NCI-H187 (cell line): ENCODE measurements at places on chromosomes 12 and 14.

DNA sequence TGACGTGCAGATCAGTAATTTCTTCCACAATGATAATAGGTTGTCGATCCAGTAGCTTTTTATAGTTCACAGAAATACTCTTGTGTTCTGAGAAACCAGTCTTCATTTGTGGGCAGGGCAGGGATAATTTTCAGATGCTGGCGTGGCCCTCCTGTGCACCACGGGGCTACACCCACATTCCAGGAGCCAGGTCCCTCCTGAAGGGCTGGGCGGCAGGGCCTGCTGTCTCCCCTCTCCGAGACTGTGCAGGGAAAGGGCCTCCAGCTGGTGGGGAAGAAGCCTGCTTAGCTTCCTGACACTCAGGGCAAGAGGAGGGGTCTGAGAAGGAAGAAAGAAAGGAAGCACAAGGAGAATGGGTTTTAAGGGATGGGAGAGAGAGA is 94.9 kb downstream of the ADGRD1 start:
- no peak for DNase-seq

GRCh38 chr12:89833337-89834252 is 125.0 kb upstream of the ATP2B1 start:
- no peak for DNase-seq

DNA sequence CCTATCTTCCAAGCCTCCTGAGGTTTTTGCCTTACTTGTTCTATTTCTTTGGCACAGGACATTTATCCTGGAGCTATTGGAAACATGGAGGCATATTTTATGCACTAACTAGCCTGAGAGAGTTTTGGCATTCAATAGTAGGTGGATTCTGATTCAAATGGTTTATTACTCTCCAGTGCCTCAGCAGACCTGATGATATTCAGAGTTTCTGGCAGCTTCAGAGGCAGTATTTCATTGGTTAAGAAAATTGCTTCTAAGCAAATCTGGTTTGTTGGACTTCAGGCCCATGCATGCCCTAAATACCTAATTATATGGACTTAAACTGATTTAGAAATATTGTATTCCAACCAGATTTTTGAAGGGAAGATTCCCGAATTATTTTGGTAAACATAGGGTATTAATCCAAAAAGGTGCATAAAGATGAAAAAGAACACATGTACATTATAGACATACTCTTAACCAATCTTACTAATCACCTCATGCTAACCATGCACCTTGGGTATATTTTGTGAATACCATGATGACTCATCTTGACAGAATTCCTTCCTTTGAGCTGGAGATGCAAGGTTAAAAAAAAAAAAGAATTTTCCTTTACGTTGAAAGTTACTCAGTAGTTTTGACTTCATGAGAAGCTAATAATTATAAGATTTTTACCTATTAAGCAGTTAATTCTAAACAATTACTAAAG is 44.3 kb upstream of the KTN1 start:
- no peak for DNase-seq

DNA sequence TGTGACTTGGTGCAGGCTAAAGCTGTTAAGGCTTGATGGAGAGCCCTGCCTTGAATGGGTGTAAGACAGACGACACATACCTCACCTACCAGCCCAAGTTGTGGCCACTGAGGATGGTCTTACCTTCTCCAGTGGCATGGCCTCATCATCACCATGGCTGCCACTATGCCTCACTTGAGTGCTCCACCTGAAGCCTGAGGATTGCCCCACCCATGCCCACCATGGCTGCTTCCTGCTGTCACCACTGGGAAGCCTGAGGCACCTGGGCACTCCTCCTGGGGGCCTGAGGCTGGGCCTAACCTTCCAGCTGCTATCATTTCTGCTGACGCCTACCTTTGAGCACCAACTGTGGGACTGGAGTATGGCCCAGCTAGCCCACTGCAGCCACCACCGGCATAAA is 1605.7 kb upstream of the FLRT2 start:
- DNase-seq: no peak

- DNase-seq: no peak
Measured at GRCh38 chr14:55124774-55125386, 4.2 kb upstream of the LGALS3 start.

DNA sequence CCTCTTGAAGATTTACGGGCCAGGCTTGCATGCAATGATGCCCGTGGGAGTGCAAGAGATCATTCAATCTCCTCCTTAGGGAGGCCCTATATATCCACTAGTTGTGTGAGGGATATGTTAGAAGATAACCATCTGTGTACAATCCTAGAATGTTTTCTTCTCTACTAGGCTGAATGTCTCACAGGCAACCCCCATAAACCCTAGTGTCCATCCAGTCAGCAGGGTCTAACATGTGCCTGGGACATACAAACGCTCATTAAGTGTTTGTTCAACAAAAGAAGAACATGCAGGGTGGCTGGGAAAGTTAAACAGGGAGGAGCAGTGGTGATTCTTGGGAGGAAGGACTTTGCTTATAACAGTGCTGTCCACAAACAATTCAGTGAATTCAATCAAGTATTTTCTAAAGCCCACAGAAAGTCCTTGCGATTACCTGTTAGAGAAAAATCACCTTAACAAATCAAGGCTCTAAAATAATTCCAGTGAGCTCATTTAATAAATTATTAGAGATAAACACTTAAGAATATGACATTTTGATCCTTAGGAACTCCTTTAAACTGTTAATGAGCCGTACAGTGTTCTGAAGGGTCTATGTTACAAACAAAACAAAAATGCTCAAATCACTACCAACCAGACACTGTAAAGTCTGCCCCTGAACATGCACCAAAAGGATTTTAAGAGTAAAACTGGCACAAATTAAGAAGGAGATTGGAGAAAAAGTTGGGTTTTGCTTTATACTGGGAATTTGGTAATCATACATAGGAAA is 96.6 kb upstream of the FERMT2 start:
- DNase-seq: no peak

DNA sequence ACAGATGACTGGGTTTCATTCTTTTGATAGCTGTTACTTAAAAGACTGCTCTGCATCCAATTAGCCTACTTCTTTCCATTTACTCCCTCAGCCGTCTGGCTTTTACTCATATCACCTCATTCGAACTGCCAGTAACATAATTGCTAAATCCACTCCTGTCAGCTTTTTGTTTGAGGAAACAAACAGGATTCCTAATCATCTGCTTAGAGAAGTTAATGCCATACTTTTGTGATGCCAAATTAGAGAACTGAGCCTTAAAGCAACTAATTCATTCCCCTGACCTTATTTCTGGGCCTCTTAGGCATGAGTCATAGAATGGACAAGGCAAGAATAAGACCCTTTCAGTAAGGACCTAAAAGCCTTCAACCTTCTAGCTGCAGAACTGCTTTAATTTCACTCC is 2.9 kb downstream of the OXA1L start:
- no peak for DNase-seq

DNA sequence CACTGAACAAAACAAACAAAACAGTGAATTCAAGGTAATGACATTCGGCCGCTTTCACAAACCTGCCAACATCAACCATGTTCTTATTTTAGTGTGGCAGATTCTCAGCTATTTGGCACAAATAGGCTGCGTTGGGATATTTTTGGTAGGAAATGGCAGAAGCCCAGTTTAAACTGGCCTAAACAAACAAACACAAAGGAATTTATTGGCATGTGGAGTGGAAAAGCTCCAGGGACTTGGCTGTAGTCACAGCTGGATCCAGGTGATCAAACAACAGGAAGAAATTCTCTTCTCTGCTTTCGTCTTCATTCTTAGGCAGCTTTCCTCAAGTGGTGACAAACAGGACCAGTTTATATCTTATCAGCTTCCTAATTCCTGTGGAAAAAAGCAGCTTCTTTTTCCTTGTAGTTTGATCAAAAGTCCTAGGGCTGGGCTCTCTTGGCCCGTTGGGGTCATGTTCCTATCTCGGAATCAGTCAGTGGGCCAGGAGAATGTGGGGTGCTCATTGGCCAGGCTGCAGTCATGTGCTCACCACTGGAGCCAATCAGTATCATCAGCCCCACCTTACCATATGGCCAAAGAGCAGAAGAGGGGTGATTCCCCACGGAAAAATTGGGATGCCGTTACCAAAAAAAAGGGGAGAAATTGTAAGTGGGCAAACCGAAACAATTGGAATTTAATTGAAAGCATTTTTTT is 22.6 kb downstream of the C12orf75 start:
- DNase-seq: no peak

DNA sequence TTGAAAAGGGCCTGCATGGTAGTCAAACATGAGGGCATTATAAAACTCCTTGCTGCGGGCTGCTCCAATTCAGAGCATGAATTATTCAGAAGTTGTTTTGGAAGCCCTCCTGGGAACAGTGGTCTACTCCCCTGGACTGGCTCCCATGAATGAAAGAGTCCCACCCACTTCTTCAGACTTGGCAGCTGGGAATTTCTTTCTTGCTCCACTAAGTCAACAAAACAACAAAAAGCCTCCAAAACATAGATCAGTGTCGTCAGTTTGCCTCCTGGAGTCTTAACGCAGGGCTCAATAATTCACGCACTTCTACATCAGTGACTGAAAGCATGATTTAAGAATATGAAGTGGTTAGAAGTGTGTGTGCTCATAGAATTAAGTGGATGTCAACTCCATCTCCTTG is 37.9 kb downstream of the AKAP6 start:
- DNase-seq: peak; percentile 20

- no peak for DNase-seq
Measured at GRCh38 chr12:62998454-62998853, 63.5 kb upstream of the PPM1H start.

- no peak for DNase-seq
Measured at GRCh38 chr12:44551631-44552030, 324.5 kb downstream of the NELL2 start.

DNA sequence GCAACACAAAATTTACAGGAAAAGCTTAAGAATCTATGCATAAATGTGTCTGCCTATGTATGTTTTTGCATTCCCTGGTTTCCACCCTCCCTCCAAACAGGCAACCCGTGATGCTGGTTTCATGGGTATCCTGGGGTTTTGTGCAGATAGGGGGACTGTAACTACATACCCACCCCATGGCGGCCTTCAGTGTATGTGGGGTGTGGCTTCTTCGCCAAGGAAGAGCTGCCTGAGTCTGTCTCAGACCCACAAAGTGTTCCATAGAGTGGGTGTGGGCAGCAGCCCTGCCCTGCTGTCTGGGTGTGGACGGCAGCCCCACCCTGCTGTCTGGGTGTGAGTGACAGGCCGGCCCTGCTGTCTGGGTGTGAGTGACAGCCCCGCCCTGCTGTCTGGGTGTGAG is 174.8 kb downstream of the ADGRD1 start:
- no peak for DNase-seq

GRCh38 chr14:93003945-93004698 is 81.2 kb downstream of the CHGA start:
- no peak for DNase-seq

DNA sequence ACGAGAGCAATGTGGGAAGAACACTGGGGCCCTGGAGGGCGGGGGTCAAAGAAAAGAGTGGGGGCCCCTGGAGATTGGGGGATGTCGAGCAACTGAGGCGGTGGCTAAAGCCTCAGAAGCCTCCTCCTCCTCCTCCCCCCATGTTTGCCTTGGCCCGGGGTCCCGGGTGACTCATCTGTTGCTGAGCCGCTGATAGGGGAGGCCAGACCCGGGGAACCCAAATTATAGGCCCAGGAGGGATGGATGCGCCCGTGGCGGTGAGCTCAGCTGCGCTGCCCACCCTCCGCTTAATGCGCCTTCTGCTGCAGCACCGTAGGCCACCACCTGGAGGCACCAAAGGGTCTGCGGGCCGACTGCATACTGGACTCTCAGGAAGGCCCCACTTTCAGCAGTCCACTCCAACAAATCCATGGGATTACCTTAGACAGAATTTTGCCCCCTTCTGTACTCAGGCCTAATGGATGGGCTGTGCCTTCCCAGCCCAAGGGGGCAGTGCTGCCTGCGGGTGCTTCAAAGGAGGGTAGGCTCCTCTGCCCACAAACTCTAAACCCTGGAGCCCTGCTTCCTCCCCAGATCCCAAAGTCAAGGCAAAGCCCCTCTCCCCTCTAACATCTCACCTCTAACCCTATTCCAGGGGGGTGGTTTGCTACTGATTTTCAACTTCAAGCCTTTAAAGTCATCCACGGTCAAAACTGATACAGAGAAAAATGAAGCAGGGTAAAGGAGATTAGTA is 2.6 kb upstream of the WNT10B start:
- DNase-seq: no peak

- DNase-seq: peak; percentile 31
Measured at GRCh38 chr12:57837864-57838562, 8.5 kb downstream of the CTDSP2 start.

- no peak for DNase-seq
Measured at GRCh38 chr12:105948331-105948730, 190.4 kb downstream of the NUAK1 start.

- DNase-seq: peak; percentile 24
Measured at GRCh38 chr12:96719660-96720362, 187.2 kb upstream of the NEDD1 start.

DNA sequence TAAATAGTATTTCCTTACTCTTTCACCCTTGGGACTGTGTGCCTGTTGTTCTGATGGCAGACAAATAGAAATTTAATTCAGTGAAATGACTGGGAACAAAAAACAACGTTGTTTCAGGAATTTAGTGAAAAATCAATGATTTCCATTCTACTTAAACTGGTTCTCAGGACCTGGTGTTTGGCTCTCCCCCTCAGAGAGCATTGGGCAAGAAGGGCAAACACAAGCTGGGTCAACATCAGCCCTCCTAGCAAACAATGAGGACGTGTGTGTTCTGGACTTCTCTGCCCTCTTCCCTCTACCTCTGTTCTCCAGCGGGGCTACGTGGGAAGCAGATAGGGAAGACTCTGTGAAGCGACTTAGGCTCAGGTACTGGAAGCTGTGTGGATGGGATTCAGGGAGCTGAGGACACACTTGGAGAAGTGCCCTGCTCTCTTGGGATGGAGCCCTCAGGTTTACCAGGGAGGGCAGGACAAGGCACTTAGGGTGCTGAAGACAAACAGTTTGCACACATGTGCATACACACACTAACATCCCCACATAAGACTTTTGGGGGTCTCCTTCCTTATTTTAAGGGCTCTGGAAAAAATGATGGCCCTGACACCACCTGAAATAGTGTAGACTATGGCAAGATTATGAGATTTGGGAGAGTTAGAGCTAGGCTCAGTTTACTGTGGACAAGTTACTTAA is 7.6 kb upstream of the SERPINA1 start:
- no peak for DNase-seq

GRCh38 chr12:34302131-34302885 is 280.0 kb downstream of the ALG10 start:
- DNase-seq: no peak

DNA sequence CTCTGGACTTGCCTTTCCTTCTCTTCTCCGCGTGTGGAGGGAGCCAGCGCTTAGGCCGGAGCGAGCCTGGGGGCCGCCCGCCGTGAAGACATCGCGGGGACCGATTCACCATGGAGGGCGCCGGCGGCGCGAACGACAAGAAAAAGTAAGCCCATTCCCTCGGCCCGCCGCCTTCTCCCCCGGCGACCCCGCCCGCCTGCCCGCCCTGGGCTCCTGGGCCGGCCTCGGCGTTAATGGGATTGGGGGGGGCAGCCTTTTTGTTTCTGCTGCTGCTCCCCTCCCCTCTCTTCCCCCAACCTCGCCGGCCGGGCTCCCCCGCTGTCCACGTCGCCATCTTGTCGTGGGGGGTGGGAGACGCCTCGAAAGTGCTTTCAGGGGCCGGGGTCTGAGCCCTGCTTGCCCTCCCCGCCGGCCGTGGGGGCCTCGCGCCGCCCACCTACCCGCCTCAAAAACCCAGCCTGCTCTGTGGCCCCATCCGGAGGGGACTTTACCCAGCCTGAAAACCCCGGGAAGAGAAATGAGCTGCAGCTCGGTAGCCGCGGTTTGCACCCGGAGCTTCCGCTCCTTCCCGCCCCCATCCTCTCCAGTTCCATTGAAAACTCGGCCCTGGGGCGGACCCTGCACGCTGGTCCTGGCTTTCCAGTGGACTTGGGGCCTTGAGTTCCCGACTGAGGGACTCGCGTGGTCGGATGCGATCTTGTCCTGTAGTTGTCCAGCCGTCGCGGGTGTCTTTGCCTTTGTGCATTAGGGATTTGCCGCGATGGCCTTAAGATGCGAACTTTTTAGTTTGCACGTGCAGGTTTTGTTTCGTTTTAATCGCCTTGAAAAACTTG is 598 bp downstream of the HIF1A start:
- DNase-seq: peak; percentile 27
